HuH-7.5 (cell line): ENCODE measurements at places on chromosomes 5 and 9.

- no peak for DNase-seq
Observed at GRCh38 chr5:124725040-124725434, 21.4 kb downstream of the ZNF608 start.

GRCh38 chr9:127662617-127663016 is 44.2 kb upstream of the CFAP157 start:
- no peak for DNase-seq

- no peak for DNase-seq
Observed at GRCh38 chr5:96823900-96824380, 16.2 kb upstream of the ERAP1 start.

DNA sequence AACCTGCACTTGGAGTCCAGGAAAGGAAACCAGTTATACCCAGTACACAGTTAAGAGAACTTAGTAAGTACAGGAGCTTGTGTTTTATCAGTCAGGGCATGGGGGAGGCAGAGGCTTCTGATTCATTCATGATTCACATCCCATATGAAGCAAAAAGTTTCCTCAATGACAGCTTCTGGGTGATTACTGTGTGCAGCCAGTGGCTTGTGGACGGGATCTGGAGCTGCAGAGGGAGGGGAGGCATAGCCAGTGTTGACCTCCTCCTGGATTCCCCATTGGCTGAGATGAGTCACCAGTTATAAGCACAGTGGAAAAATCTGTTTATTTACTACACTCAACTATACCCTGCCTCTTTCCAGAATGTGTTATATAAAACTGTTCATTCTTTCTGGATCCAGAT is 17.7 kb downstream of the IL31RA start:
- no peak for DNase-seq

DNA sequence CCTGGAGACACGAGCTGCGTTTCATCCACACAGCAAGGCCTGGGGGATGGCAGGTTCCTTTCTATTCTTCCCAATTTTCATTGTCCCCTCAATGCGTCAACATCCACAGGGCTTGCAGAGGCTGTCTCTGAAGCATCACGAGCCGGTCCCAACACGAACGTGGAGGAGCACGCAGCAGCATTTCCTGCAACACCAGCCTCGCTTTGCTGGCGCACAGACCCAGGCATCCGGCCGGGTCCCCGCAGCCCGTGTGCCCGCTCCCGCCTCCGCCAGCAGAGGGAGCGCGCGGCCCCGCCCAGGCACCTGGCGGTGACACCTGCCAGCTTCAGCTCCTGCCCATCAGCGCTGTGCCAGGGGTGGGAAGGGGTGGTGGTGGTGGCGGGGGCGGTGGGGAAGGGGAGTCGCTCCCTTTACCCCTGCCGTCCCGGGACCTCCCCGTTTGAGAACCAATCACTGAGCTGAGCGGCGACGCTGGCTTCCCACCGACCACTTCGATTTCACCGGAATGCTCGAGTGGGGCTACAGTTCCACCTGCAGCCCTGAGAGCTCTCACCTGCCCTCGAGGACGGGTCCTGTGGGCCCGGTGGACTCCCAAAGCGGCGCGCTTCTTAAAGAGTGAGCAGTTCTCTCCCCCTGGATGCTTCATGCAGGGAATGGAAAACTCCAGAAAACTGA is 464.5 kb downstream of the ICE1 start:
- DNase-seq = peak; percentile 37

DNA sequence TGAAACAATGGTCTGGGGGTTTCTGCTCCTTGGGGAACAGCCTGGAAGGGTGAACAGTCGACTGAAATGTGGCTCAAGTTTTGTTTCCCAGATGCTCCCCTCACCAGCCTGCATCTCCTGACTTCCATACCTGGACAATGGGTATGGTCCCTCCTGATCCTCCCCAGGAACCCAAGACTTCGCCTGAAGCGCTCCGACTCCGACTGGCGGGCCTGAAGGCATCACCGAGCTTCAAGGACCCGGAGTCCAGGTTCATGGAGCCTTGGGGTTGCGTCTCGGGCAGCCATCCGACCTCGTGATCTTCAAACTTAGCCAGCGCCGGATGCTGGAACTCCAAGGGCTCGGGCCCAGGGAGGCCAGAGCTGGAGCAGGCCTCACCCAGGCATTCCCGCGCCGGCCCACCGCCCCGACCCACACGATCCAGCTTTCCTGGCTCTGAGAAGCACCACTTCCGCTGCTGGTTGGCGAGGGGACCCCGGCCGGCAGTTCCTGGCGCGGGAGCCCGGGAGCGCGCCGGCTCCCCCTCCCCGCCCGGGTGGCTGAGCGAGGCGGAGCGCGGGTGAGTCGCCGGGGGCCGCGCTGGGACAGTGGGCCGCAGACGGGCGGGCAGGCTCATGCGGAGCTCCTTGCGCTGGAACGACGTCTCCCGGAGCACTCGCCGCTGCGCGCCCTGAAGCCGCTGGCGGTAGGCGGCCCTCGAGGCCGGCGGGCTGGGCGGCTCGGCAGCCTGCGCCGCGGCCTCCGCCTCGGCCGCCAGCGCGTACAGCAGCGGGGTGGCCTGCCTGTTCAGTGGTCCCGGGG is 5.2 kb downstream of the SHROOM1 start:
- no peak for DNase-seq

- no peak for DNase-seq
Observed at GRCh38 chr5:54301220-54301619, 9.2 kb downstream of the ARL15 start.

GRCh38 chr5:82291420-82291819 is 13.3 kb upstream of the RPS23 start:
- no peak for DNase-seq
